ENCODE measurements at places on chromosomes 2 and 18.

GRCh38 chr18:58196164-58196563 is 152.1 kb downstream of the NEDD4L start:
- no peak for DNase-seq

- no peak for DNase-seq
These were observed 23.6 kb upstream of the NEB start for GRCh38 chr2:151757861-151758260.

- no peak for DNase-seq
These were observed 102.5 kb downstream of the INHBB start for GRCh38 chr2:120448436-120448835.

- DNase-seq, result no peak
These were observed 79.6 kb downstream of the RTP5 start for GRCh38 chr2:241948901-241949735.

GRCh38 chr2:200417366-200417765 is 92.5 kb downstream of the KCTD18 start:
- DNase-seq, result no peak

- no peak for DNase-seq
These were observed 201.5 kb upstream of the RAB6C start for GRCh38 chr2:129777762-129778583.

DNA sequence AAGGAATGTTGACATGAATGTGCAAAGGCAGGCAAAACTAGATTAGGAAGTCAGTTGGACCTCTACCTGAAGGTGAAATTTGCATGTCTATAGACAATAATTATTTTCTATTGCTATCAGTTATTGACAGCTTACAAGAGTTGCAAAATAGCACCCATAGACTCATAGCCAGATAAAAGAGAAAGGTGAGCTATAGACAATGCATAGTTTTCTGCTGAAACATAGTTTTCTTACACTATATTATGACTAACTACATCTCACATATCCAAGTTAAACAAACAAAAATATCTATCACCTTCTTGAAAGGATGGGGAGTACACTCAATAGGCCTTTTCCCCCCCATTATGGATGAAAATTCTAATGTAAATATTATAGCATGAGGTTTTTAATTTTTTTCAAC is 305.0 kb downstream of the PTH2R start:
- DNase-seq, result no peak

DNA sequence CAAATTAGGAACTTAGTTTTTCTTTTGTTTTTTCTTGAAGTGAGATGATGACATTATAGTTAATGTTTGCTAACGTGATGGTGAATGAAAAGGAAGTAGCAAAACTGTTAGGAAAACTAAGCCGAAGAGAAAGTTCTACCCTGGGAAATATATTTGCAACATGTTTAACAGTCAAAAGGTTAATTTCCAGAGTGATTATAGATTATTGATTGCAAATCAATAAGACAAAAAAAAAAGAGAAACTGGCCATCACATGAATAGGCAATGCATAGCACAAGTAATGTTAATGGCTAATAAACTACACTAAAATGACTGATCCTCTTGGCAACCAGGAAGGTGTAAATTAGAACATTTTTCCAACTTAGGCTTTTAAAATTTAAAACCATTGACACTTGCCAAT is 26.0 kb upstream of the AMMECR1L start:
- DNase-seq, result no peak

DNA sequence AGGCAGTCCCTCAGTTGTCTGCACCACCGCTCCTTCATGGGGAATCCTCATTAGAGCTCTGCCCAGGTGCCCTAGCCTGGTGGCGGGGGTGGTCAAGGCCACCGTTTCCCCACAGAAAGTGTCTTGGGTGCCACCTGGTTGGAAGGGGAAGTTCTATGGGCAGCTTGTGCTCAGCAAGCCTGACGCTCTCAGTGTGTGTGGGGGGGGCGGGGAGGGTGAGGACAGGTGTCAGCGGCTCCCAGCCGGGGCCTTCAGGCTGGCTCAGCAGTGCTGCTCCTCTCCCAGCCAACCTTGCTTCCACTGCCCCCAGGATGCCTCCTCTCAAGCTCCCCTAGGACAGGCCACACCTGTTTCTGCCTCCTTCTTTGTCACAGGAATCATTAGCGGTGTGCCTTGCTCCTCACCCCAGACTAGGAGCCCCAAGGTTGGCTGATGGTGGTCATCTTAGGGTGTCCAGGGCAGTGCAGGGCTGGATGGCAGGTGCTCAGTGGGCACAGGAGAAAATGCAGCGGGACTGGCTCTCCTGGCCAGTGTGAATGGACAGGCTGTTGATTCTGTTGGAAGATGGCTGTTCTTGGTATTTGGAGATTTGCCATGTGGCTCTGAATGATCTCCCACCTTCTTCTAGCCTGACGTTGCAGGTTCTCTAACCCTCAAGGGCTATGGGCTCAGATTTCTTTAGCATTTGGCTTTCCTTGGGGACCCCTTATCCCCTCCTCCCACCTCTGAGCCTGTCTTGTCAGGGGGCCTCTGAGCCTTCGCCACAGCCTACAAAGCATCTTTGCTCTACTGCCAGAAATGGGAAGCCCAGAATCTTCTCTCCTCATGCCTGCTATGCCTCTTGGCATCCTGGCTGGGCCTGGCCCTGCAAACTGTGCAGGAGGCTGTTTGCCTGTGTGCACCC is 185.8 kb upstream of the HS6ST1 start:
- no peak for DNase-seq

DNA sequence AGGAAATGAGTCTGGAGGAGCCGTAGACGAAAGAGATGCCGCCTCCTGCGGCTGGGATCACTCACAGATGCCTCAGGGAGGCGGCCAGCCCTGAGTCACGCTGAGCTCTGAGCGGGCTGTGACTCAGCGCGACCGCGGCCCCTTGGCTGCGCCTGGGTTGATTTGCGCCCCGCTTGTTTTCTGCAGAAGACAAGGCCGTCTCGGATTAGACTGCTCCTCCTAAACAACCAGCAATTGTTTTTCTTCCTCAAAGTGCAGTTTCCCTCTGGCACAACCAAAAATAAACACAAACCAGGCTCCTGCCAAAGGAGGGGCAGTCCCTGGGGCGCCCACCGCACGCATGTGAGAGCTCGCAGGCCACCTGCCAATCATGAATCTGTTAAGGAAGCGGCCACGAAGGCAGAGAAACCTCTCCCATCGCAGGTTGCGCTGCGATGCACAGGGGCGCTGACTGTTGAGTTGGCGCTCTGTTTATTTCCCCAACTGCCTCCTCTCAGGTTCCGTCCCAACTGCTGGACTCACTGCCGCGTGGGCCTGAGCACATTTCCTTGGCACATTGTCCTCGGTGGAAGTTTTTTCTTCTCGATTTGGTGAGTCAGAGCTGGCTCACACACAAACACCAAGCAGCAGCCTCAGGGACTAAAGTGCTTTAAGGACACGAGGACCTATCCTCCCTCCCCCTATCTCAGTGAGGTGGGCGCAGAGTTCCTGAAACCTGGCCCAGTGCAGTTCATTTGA is 85.2 kb upstream of the NDUFV2 start:
- DNase-seq, result no peak

GRCh38 chr2:102137138-102137537 is 5.4 kb upstream of the IL1R1 start:
- DNase-seq, result no peak

DNA sequence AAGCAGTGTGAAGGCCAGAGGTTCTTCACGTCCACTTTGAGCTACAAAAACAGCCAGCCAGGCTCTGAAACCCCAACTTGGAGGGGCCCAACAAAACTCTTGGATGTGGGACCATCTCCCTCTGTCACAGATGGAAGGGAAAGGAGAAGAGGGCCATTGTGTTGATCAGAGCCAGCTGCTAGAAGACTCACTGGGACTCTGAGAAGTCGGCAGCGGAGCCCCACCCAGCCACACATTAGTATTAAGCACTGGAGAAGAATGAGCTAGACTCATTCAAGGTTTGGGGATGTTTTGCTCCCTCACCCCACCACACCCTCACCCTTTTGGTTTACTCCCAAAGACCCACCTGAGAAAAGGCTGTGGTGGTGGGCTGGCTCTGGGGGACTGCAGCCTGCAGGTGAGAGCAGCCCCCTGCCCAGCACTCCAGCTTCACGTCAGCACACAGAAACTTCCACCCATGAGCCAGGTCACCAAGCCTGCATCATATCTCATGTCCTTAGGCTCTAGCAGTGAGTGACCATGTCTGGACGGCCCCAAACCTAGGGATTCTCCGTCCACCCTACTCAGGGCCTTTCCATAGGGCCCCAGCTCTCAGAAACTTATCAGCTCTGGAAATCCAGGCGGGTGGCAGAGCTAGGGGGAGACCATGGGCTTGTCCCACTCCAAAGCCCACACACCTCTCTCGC is 12.6 kb downstream of the TEX51 start:
- no peak for DNase-seq

- no peak for DNase-seq
These were observed 365.0 kb upstream of the CDH2 start for GRCh38 chr18:28541934-28542333.

- DNase-seq, result no peak
These were observed 128.3 kb downstream of the DNER start for GRCh38 chr2:229586012-229586411.

DNA sequence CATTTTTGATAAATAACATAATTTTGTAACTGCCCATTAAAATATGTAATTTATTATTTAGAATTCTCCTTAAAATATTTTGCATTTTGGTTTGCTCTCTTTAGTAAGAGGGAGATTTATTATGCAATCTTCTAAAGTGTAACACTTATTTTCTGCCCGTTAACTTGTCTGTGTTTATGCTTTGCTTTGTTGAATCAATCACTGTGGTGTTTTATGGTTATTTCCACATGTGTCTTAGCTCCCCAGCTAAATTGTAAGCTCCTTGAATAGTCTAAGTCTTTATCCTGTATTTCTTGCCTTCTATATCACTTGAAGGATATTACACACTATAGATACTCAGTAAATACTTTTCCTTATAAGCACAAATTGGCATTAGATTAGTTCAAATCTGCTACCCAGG is 166.6 kb upstream of the SPRED2 start:
- no peak for DNase-seq

DNA sequence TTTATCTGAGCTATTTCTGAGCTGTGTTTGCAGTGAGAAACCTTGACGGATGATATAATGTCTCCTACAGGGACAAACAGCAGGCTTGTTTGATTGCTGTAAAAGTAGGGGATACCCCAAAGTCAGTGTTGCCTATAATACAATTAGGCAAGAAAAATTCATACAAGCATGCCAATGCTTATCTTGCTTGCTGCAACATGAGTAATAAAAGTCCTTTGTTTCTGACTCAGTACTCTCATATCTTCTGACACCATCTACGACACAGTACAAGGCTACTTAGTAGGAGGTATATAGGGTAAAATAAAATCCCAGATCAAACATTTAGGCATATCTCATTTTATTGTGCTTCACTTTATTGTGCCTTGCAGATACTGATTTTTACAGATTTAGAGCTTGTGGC is 33.0 kb downstream of the ERBB4 start:
- no peak for DNase-seq

DNA sequence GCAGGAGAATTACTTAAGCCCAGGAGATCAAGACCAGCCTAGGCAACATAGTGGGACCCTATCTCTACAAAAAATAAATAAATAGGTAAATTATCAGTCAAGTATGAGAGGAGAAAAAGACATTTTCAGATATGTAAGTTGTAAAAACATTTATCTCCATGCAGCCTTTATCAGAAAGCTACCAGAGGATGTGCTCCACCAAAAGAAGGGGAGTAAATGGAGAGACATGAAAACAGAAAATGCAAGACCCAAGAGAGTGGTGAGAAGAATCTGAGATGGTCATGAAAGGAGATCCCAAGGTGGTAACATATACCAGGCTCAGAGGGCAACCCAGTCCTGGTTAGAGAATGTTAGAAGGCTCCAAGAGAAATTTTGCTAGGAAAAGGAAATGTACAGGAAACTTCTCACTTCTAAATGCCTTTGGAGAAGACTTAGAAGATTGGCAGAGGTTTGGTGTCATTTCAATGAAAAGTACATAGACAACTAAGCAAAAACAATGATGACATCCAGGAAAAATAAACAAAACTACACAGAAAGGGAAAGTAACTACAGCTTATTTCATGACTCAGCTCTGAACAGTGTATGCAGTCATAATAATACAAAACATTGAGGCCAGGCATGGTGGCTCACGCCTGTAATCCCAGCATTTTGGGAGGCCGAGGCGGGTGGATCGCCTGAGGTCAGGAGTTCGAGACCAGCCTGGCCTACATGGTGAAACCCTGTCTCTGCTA is 19.5 kb downstream of the CIB4 start:
- DNase-seq, result no peak

DNA sequence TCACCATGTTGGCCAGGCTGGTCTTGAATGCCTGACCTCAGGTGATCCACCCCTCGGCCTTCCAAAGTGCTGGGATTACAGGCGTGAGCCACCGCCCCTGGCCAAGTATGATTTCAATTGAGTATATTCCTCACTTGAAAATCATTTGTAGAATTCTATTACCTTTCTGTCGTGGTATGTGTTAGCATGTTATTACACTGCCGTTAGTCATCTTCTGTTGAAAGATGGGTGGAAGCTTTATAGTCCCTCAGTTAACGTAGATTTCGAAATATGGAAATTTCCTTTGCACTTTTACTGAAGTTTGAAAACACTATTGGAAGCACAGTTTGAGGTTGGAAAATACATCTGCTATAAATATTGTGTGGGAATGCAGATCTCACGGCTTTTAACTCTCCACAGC is 14.7 kb downstream of the NIFK start:
- DNase-seq, result peak; percentile 59

Measured in ACHN (cell line).